EL (cell line): ENCODE measurements at places on chromosomes 5 and 9.

DNA sequence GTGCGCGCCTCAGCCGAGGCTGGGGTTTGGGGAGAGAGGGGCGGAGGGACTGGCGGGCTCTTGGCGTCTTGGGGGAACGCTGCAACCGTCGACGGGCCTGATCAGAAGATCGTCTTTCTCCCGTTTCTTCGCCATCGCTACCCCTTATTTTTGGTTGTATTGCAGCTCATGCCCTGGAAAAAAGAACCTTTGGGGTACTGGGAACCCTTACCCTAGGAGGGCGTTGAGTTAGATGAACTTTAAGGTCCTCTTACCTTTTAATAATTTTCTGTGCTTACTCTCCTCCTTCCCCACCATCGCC is 719 bp downstream of the PAIP2 start:
- DNase-seq = no peak

- DNase-seq = peak; percentile 98
Measured at GRCh38 chr5:141521244-141521781, 32.4 kb downstream of the PCDHGC5 start.

- DNase-seq = peak; percentile 78
Measured at GRCh38 chr9:26369093-26369492, 523.5 kb downstream of the CAAP1 start.

DNA sequence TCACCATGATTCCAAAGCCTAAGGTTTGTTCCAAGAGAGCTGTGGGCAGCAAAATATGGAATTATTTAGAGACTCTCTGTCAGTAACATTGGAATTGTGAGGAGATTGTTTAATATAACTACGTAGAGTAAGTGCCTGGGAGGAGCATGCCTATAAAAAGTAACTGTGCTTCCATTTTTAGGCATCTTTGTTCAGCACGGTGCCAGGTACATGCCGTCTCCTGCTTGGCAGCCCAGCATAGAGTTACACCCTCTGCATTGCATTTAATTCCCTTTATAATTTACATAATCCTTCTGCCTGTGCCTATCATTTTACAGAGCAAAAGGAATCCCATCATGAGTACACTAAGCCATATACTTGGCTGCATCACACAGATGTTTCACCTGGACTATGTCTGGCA is 32.1 kb upstream of the ALDH1A1 start:
- DNase-seq = no peak

- DNase-seq = peak; percentile 39
Measured at GRCh38 chr5:17436761-17437221, 61.2 kb upstream of the TAF11L2 start.

- DNase-seq = no peak
Measured at GRCh38 chr5:40648150-40648549, 31.6 kb upstream of the PTGER4 start.

DNA sequence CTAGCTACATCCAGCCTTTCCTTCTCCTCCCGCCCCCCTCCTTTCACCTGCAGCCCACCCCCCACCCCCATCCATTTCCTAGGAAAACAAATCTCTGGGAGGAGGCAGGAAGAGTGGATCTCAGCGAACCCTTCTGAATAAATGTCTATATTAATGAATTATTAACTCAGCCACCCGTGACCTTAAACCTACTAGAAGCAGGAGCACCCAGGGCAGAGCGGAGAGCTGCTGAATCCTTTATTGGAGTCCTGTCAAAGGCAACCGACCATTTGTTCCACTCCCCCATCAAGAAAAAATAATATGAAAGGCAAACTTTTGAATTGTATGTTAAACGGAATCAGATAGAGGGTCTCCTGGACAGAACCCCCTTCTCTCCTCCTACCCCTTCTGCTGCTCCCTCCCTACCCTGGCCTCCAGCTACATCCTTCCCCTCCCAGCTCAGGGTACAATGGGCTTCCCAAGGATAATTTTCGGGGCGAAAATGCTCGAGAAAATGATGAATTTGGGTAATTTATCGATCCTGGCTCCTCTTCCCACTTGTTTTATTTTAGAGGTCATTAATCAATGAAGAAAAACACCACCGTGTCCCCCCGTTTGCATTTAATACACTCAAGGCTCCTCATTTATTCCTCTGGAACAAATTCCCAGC is 3.3 kb upstream of the PRDM6 start:
- no peak for DNase-seq

DNA sequence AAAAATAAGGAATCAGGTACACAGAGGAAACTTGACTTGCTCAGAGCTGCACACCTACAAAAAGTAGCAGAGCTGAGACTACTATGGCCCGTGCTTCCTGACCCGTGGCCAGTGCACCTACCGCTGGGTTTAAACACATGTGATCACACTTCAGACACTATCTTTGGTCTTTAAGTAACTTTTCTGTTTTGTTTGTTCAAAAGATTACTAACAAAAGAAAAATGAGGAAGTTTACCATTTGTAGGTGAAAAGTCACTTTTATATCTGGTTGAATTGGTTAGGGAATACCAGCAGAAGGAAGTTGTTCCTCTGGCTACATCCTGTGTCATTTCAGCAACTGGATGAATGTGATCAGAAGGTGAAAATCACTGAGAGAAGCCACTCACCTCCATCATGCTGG is 6.5 kb upstream of the SYK start:
- no peak for DNase-seq

DNA sequence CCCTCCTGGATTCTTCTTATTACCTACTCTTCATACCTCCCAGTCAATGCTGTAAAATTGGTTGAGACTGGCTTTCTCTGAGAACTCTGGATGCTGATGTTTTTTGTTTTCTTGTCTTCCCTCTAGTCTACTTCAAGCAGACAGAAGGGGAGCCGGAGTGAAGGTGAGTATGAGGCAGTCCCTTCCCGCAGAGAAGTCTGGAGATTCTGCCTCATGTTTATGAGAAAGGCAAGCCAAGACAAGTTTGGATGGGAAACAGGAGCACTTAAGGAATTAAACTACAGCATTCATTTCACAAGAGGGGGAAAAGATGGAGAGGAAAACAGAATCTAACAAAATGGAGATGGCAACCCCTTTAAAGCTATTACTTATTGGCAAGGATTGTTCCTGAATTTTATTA is 246.1 kb downstream of the TRIM32 start:
- DNase-seq = no peak

- peak; percentile 45 for DNase-seq
Measured at GRCh38 chr9:37350486-37351190, 71.9 kb upstream of the GRHPR start.

DNA sequence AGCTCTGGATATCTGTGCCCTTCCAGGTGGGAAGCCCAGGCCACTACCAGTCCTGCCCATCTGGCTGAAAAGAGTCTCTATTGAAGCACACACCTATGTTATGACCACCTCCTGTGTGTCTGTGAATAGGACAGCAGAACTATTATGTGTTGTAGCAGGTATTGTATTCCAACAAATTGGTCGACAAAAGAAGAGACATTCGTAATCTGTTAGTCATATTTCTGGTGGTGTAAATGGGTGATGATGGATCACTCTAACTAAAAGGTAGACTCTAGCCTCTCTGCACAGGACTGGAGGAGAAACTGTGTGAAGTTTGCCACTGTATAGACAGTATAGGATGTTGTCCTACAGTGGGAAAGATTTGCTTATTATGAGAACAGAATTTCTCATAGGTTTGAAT is 416.1 kb downstream of the TMEM38B start:
- DNase-seq = no peak

GRCh38 chr9:85040821-85041465 is 371.4 kb downstream of the NTRK2 start:
- no peak for DNase-seq

DNA sequence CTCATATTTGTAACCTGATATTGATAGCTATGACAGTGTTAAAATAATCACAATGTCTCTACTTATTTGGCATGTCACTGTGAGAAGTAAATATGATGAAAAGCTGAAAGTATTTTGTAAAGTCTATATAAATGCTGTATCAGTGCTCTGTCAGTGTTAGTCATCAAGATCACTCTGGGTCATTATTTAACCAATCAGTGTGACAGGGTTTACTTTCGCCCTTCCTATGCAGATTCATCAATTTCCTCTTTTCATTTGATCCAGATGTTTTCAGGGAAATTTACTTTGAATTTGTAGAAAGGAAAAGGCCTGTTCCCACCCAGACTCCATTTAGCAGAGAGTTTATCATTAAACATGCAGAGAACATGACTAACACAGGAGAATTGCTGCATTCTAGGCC is 9.9 kb upstream of the PCSK5 start:
- DNase-seq = no peak
